ENCODE measurements at places on chromosomes 12 and 14.
A peak's percentile ranks its signal among the peaks of the same experiment; 100 is the strongest.

- DNase-seq = peak; percentile 47
Observed at GRCh38 chr14:100914597-100915021, 11.1 kb upstream of the RTL1 start.

- no peak for DNase-seq
Observed at GRCh38 chr14:68748691-68749090, 44.2 kb downstream of the ZFP36L1 start.

DNA sequence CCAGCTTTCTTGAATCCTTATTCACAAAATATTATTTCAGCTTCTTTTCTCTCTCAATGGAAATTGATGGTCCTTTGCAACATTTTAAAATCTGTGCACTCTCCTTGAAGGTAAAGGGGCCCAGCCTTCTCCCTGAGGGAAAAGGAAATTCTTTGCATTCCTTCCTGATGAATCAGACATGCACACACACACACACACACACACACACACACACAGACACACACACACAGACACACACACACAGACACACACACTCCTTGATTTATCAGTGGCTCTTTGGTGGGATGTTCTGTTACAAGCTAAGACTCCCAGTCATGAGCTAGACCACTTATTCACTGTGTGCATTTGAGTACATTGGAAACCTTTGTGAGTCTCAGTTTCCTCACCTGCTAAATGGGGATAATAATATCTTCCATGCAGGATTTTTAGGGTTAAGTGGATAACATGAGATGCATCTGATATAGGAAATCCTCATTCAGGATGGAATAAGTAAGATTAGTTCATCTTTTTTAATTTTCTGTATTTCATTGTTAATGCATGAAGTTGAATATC, 45.1 kb upstream of the HMGA2 start:
- DNase-seq = peak; percentile 62

DNA sequence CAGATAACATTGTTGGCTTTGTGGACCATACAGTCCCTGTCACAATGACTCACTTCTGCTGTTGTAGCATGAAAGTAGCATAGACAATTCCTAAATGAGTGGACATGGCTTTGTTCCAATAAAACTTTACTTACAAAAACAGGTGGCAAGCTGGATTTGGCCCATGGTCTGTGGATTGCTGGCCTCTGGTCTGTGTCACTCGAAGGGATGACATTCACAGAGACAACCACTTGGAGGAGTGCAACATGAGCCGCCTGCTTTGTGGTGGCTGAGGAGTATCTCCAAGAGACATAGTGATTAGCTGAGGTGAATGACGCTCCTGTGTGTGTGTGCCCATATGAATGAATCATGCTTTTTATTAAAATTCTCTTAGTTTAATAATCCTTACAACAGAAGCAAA, 81.3 kb upstream of the NRXN3 start:
- no peak for DNase-seq

DNA sequence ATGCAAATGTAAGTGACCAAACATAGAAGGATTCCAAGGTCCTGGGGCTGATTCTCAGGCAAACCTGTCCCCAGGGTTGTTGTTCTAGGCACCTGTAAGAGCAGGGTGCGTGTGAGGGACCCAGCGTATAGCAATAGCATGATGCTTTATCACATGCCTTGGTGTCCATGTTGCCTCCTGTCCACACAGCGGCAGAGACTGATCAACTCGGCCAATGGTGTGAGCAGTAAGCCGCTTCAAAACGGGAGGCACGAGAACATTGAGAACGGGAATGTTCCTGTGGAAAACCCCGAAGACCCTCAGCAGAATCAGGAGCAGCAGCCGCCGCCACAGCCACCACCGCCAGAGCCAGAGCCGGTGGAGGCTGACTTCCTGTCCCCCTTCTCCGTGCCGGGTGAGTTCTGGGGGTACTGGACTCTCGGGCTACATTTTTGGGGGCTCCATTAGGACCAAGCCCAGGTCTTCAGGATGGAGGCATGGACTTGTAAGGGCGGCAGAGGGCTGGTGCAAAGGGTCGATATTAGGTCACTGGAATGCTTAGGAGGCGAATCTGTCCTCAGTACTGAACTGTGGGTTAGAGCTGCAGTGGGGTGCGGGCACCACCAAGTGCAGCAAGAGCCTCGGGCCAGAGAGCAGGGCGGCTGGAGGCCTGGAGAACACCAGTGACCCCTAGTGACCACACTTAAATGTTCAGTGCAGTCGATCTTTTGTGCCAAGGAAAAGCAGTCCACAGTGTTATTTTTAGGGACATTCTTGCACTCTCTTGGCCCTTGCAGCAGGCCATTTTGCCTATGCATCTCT, 57.2 kb upstream of the RIN3 start:
- DNase-seq = peak; percentile 86
